ENCODE measurements at places on chromosomes 4 and X.

- no peak overlapping the region for H3K4me3 ChIP-seq
- H3K27ac ChIP-seq = no peak overlapping the region
- no peaks in the 10 kb centered on the region for H3K4me1 ChIP-seq
- DNase-seq = no peak
Observed at GRCh38 chrX:13898083-13898482, 81.2 kb upstream of the GPM6B start.

DNA sequence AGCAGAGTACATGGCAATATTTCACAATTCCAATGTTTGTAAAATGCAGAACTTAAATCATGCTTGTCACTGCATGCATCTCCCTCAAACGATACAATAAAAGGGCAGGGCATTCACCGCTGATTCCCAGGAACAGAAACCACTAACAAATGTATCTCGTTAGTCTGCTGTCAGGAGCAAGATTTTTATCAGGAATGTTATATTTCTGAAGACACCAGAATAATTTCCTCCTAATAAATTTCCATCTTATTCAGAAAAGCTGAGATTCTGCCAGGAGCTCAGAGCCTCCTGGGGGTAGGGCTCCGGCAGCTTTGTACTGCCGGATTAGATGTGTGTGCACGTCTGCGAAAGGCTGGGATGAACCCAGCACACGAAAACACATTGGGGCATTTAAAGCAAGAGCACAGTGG lies 54.0 kb upstream of the LDB2 start:
- H3K4me3 ChIP-seq = no peak overlapping the region
- H3K4me1 ChIP-seq = no peaks in the 10 kb centered on the region
- H3K27ac ChIP-seq = no peak overlapping the region
- peaks cover 1% of the 10 kb centered on the region for H3K27me3 ChIP-seq

- no peak overlapping the region for H3K27ac ChIP-seq
- no peaks in the 10 kb centered on the region for H3K4me1 ChIP-seq
- H3K36me3 ChIP-seq = no peaks in the 10 kb centered on the region
Observed at GRCh38 chr4:8850074-8850829, 21.4 kb downstream of the HMX1 start.

- no peaks in the 10 kb centered on the region for H3K27me3 ChIP-seq
- H3K4me3 ChIP-seq = no peak overlapping the region
- DNase-seq = no peak
- no peak overlapping the region for H3K27ac ChIP-seq
Observed at GRCh38 chrX:139091066-139091465, 379.5 kb upstream of the FGF13 start.

DNA sequence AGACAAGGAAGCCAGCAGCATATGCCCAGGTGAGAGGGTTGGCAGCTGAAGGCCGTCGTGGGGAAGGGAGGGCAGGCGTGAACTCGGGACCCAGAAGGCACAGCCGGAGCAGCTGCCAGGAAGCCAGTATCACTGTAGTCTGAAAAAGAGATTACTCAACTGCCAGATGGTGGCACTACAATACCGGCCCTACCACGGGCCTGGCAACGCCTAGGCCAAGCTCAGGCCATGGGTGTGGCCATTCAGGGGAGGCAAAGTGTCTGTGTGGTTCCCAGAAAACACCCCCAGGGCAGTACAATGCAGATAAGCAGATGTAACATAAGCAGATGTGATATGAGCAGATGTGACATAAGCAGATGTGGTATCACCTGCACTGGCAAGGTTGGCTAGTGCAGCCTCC lies 236.0 kb downstream of the AFAP1 start:
- no peaks in the 10 kb centered on the region for H3K36me3 ChIP-seq
- no peak overlapping the region for H3K27ac ChIP-seq
- H3K4me1 ChIP-seq = no peaks in the 10 kb centered on the region
- peaks cover 1% of the 10 kb centered on the region for H3K27me3 ChIP-seq
- no peak overlapping the region for H3K4me3 ChIP-seq

DNA sequence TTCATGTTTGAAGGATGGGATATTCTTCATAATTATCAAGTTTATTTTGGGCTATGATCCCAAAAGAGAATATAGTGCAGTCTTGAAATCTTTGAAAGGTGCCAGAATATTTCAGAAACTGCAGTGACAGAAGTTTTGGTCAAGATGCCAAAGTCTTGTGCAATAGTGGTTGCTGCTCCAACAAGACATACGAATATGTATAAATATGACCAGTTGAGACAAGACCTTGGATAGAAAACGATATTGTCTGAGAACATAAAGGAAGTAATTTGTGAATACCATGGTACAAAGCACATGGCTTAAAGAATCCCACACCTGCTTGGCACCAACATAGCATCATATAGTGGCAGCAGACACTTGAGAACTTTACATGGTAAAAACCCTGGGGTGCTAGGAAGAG lies 48.6 kb upstream of the AMELX start:
- H3K27ac ChIP-seq = no peak overlapping the region
- H3K4me1 ChIP-seq = no peaks in the 10 kb centered on the region
- H3K27me3 ChIP-seq = no peaks in the 10 kb centered on the region

GRCh38 chrX:54416965-54417364 lies 23.2 kb upstream of the TSR2 start:
- DNase-seq = no peak
- H3K36me3 ChIP-seq = no peaks in the 10 kb centered on the region
- no peaks in the 10 kb centered on the region for H3K4me1 ChIP-seq
- no peak overlapping the region for H3K4me3 ChIP-seq

DNA sequence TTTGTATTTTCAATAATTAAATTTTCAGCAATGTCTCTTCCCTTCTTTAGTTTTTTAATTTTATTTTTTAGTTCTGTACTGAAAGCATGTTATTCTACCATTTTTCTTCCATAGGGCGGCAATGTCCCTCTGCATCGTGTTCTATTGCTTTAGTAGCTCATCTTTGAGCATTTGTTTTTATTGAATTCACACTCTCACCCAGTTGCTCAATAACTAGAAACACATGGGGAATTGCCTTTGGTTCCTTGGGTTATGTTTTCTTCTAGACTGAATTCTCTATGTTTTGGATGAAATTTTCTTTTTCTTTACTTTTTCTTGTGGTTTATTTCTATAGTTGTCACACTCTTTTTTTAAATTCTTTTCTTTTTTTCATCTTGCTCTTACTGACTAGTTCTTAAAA lies 233.8 kb upstream of the LDB2 start:
- H3K4me3 ChIP-seq = no peak overlapping the region
- H3K27me3 ChIP-seq = peaks cover 1% of the 10 kb centered on the region
- H3K27ac ChIP-seq = no peak overlapping the region
- H3K36me3 ChIP-seq = no peaks in the 10 kb centered on the region
- DNase-seq = no peak

DNA sequence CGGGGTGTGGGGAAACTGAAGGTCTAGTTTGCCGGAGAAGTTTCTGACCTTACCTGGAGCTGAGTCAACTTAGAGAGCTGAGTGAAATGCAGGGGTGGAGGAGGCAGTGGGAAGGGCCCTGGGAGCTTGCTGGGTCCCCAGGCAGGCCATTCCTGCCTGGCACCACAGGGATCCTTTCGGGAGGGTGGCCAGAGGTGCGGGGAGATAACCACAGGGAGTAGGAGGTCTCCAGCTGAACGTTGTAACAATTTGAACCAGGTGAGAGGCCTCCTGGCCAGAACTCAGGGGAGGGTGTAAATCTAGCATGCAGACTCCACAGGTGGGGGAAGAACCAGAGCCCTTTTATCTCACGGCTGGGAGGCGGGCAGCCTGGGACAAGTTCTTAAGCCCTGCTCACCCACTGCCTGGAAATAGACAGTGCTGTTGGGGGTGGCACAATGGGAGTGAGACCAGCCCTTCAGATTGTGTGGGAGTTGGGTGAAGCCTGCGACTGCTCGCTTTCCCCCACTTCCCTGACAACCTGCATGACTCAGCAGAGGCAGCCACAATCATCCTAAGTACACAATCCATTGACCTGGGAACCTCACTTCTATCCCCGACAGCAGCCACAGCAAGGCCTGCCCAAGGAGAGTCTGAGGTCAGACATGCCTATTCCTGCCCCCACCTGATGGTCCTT lies 247.4 kb downstream of the ADGRA3 start:
- no peaks in the 10 kb centered on the region for H3K4me1 ChIP-seq
- H3K4me3 ChIP-seq = no peak overlapping the region
- no peaks in the 10 kb centered on the region for H3K27me3 ChIP-seq
- no peak overlapping the region for H3K27ac ChIP-seq
- H3K36me3 ChIP-seq = no peaks in the 10 kb centered on the region

DNA sequence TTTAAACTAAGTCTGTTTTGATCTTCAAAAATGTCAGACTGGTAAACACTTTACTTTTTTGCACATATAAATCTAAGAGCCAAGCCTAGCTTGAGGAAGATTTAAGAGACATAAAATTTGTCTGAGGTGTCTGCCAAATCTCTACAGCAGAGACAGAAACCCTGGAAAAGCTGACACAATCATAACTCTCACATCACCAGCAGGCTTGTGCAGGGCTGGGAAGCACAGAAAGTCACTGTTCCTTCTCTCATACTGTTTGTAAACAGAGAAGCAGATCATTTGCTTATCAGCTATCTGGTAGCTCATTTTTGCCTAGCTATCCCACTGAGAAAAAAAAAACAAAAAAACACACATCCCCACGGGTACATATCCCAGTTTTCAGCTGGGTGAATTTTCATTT lies 7.0 kb downstream of the ENOX2 start:
- H3K27me3 ChIP-seq = peaks cover 1% of the 10 kb centered on the region
- peaks cover 9% of the 10 kb centered on the region for H3K36me3 ChIP-seq
- no peak overlapping the region for H3K27ac ChIP-seq
- H3K4me3 ChIP-seq = no peak overlapping the region
- H3K4me1 ChIP-seq = no peaks in the 10 kb centered on the region

GRCh38 chrX:103120748-103121147 lies 27.8 kb upstream of the NXF3 start:
- DNase-seq = no peak
- no peak overlapping the region for H3K27ac ChIP-seq
- H3K4me1 ChIP-seq = no peaks in the 10 kb centered on the region

DNA sequence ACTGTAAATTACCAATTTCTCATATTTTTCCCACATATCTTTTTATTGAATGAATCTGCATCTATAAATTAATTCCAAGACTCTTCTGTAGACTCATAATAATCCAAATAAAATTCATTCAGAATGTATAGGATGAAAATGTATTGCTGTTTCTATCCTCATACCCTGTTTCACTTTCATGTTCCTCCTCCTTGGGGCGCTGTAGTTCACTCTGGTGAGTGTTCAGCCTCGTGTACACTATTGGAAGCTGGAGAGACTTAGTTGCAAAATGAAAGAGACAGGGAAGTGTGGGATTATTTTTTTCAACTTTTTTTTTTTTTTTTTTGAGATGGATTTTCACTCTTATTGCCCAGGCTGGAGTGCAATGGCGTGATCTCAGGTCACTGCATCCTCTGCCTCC lies 296.1 kb downstream of the TLL1 start:
- H3K36me3 ChIP-seq = no peaks in the 10 kb centered on the region
- DNase-seq = no peak
- no peaks in the 10 kb centered on the region for H3K27me3 ChIP-seq
- H3K27ac ChIP-seq = no peak overlapping the region
- no peak overlapping the region for H3K4me3 ChIP-seq

DNA sequence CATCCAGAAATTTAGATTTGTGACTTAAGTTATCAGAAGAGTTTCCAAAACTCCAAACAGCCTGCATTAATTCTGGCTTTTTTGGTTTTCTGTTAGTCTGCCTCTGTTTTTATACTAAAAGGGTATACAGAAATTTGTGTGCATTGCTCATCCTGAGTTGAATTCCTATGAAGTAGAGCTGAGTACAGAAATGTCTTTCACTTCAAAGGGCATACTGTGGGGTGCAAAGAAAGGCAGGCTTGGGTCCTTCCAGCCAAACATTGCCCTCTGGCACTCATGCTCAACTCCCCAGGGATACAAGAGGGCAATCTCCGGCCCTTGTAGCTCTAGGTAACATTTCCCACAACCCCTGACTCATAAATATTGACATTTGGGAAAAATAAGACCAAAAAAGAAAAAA lies 27.6 kb upstream of the TMEM184C start:
- H3K4me1 ChIP-seq = no peaks in the 10 kb centered on the region
- DNase-seq = no peak
- no peak overlapping the region for H3K27ac ChIP-seq
- H3K4me3 ChIP-seq = no peak overlapping the region

- H3K4me3 ChIP-seq = no peak overlapping the region
- H3K27me3 ChIP-seq = peaks cover 16% of the 10 kb centered on the region
- no peaks in the 10 kb centered on the region for H3K4me1 ChIP-seq
- H3K36me3 ChIP-seq = no peaks in the 10 kb centered on the region
- no peak overlapping the region for H3K27ac ChIP-seq
Observed at GRCh38 chr4:9764155-9764696, 17.2 kb upstream of the DRD5 start.

- H3K36me3 ChIP-seq = no peaks in the 10 kb centered on the region
- H3K27me3 ChIP-seq = peaks cover 10% of the 10 kb centered on the region
- no peak overlapping the region for H3K4me3 ChIP-seq
- DNase-seq = no peak
- no peak overlapping the region for H3K27ac ChIP-seq
Observed at GRCh38 chr4:151304226-151304625, 21.2 kb downstream of the SH3D19 start.

DNA sequence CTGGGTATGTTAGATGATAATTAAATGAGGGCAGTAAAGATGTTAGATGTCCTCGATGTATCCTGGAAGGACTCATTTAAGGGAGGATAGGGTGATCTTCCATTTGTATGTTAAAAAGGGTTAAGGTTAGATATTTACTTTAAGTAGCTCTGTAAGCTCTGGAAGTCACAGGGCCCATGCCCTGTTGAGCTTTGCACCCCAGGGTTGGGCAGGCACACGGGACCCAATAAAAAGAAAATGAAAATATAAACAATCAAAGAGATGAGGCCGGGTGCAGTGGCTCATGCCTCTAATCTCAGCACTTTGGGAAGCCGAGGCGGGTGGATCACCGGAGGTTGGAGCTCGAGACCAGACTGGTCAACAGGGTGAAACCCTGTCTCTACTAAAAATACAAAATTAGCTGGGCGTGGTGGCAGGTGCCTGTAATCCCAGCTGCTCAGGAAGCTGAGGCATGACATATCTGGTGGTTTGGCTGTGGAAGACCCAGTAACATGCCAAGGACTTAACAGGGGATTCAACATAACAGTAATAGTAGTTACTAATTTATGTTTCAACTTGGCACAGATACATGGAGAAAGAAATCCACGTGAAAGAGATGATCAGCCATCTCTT lies 16.9 kb upstream of the PHEX start:
- no peak overlapping the region for H3K4me3 ChIP-seq
- H3K4me1 ChIP-seq = peaks cover 5% of the 10 kb centered on the region
- no peak for DNase-seq
- peaks cover under 1% of the 10 kb centered on the region for H3K36me3 ChIP-seq
- no peaks in the 10 kb centered on the region for H3K27me3 ChIP-seq

DNA sequence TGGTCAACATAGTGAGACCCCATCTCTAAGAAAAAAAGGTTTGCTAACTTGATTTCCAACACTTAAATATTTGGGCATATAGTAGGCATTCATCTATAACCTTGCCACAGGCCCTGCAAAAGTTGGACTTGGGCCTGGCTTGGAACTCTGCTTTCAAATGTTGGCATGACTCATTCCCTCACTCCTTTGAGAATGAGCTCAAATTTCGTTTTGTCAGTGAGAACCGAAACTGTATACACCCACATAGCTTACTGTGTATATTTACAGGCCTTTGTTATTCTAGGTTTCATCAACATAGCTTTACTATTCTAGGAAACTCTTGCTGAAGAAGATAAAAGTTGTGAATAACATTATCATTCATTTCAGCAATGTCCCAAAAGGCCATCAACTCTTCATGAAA lies 88.7 kb upstream of the ELOVL6 start:
- H3K4me3 ChIP-seq = peak overlapping the region; percentile 31
- peaks cover 3% of the 10 kb centered on the region for H3K36me3 ChIP-seq
- no peak for DNase-seq
- H3K27me3 ChIP-seq = peaks cover 13% of the 10 kb centered on the region
- peak overlapping the region; percentile 74 for H3K27ac ChIP-seq

- no peaks in the 10 kb centered on the region for H3K36me3 ChIP-seq
- DNase-seq = no peak
- H3K4me1 ChIP-seq = no peaks in the 10 kb centered on the region
- H3K27ac ChIP-seq = no peak overlapping the region
- H3K4me3 ChIP-seq = no peak overlapping the region
Observed at GRCh38 chr4:122107680-122108079, 44.5 kb upstream of the BLTP1 start.

Data from activated T-helper 1 cell treated with anti-CD3 and anti-CD28 coated beads, Interleukin-12 subunit alpha, Interleukin-12 subunit beta, Interleukin-2, Interleukin-4 antibody, amounts not matched to agents 30 ng/mL and 10 ng/mL and 1 ng/mL, durations not matched to agents 14 hours and 24 hours and 36 hours (primary cell).